Upper lobe of right lung (tissue), 1 donor: ENCODE measurements at places on chromosomes 16 and 17. TPM values are rescaled to one million over a fixed set of nuclear protein-coding genes. Genes with fewer than 3 reads are reported as not detected.

The GPR179 gene
- 0.35 TPM for total RNA-seq

The TP53TG3B gene
- not detected for total RNA-seq

DNA sequence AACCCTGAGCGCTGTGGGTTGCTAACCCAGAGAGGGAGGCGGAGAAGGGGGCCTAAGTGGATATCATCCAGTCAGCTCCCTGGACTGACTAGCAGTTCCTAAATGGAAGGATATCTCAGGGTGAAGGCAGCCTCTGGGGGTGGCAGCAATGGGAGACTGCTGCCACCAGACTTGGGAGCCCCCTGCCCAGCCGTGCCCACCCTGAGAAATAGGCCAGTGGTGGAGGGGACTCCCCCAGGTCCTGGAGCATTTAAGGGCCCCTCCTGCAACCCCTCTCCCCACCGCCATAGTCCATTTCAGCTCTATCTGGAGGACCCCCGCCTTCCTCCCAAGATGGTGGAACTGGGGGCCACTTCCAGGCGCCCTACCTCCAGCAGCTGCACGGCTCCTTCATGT lies 8.4 kb downstream of the TSPOAP1 start:
- peak; percentile 26 for DNase-seq

- no peak for DNase-seq
Measured at GRCh38 chr16:86240716-86241363, 269.5 kb upstream of the FOXF1 start.

DNA sequence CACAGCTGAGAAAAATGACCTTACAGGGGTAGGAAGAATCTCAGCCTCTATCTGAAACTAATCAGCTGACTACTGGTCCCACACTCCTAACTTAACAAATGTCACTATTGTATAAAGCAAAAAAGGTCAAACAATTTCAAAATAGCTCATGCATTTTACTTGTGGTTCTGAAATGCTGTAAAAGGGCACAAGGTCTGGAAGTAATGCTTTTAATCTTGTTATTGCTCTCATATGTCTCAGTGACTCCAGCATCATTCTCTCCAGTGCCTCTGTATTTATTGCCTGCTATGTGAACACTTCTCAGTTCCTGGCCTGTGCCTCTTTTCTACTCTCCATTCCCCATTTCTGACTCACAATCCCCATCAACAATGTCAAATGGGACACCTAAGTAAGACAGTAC lies 937.7 kb downstream of the CDH11 start:
- DNase-seq, result no peak

DNA sequence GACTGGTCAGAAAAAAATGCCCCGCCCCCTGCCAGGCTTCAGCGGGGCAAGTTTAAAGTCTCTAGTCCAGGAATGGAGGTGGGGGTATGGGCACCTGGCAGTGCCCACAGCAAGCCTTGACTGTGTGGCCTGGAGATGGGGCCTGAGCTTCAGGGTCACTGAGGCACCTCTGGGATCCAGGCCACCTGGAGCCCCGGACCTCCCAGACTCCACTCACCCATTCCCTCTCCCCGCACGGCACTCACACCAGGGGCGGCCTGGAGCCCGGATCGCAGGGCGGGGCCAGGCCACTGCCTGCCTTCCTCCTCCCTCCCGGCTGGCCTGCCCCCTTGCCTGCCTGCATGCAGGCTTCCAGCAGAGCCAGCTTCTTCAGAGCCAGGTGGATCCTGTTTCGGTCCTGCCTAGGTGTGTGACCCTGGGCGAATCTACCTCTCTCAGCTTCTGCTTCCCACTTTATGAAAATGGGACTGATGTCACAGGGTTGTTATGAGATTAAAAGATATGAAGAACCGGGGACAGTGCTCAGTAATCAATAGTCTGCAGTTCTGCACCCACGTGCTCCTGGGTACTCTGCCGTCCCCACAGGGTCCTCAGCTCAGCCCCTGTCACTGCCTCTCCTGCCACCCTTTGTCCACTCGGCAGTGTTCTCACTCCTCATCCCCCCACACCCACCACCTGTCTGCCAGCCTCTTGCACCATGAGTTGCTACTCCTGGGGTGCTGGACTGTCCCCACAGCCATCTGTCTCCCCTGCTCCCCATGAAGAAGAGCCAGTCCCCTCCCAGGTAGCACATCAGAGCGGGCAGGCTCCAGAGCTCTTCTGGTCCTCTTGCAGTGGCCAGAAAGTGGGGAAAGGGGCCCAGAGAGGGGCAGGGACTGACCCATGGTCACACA lies 1.2 kb upstream of the TCAP start:
- DNase-seq, result no peak

DNA sequence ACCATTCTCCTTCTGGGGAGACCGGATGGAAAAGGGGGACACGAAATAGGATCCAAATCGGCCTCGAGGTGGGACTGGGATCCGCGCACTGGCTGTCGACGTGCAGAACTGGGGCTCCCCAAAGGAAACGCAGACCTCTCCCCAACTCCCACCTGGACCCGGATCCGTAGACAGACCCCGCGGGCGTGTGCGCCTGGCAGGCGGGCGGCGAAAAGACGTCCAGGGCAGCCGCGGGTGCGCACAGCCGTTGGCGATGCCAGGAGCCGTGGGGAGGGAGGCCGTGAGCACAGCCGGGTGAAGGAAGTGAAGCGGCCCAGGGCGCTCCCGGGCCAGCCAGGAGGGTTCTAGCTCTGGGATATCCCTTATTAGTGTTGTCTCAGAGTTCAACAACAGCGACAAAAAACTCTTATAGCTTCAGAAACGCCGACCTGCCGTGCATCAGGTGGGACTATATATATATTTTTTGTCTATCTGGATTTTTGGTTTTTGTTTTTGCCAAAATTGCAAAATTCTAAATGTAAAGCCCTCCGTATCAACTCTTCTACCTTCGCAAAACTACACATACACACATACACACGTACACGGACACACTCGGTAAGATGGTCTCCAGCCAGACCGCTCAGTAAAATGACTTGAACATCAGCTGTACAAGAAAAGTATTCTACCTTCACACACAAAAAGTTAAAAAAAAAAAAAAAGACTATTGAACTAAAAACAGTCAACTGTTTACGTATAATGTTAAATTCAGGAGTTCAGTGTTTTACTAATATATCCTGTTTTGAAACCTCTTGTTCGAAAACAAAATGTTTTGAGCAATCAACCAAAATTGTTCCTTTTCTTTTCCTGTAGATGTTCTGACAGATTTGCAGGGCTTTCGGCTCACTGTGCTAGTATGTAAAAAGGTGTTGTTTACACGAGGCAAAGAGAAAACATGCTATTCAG lies 5.2 kb upstream of the AATF start:
- DNase-seq, result no peak

- peak; percentile 74 for DNase-seq
Measured at GRCh38 chr16:4290236-4290830, 17.5 kb upstream of the TFAP4 start.

DNA sequence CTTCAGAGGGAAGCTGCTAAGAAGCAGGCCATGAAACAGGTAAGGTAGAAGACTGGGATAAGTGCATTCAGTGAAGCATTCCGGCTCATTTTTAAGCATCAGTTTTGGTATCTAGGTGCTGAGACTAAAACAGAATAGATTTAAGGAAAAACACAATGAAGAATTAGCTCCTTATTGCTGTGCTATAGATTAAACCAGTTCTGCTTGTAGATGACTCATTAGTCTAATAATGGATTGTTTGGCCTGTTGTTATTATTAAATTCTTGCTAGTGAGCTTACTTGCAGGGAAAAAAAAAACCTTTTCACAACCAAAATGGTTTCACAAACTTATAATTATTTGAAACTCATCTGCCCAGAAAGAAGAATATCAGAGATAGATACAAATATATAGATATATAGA lies 55.9 kb downstream of the NSRP1 start:
- no peak for DNase-seq

- no peak for DNase-seq
Measured at GRCh38 chr16:68825427-68825826, 17.9 kb upstream of the TANGO6 start.

DNA sequence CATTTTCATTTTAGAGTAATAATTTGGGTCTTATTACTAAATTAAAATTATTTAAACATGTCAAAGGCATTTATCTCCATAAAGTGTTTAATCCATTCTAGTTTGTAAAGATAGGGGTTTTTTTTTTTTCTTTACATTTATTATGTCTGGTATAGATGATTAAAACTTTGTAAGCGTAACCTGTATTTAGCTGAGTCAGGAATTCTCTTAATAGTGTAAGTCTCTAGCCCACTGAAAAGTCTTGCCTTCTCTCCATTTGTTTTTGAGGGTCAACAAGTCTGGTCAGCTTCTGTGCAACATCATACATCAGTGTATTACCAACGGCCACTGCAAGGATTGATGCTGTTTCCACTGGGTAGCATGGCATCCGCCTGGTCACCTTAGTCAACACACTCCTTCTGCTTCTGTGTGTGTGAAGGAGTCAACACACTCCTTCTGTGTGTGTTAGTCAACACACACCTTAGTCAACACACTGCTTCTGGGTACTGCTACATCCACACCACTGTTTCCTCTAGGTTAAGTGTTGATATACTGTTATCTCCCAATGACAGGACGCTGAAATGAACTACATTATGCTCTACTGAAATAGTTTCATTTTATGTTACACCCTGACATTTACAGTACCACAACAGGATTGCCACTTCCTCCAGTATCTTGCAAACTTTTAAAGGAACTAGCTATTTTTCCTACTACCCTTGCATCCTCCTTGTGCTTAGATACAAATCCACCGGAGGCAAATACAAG lies 37.3 kb upstream of the VWA3A start:
- no peak for DNase-seq

DNA sequence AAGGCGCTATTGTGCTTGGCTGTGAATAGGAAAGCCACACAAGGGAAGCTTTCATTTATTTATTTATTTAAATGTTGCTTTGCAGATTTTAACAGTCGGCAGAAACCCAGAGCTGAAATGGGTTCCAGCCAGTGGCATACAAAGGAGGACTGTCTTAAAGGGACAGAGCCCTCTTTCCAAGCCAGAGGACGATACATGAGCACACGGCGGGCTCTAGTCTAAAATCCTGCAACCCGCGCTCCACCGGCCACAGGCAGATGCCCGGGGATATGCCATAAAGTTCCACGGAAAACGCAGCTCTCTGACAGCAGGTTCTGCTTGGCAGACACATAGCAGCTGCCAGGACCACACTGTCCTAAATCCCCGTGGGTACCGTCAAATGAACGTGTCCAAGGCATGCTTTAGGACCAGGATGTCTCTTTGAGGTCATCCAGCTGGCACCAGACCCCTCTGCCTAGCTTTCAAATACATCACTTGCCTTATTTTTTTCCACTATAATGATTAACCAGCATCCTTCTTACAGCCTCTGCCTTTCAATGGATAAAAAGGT lies 64.6 kb downstream of the CYTH1 start:
- no peak for DNase-seq

DNA sequence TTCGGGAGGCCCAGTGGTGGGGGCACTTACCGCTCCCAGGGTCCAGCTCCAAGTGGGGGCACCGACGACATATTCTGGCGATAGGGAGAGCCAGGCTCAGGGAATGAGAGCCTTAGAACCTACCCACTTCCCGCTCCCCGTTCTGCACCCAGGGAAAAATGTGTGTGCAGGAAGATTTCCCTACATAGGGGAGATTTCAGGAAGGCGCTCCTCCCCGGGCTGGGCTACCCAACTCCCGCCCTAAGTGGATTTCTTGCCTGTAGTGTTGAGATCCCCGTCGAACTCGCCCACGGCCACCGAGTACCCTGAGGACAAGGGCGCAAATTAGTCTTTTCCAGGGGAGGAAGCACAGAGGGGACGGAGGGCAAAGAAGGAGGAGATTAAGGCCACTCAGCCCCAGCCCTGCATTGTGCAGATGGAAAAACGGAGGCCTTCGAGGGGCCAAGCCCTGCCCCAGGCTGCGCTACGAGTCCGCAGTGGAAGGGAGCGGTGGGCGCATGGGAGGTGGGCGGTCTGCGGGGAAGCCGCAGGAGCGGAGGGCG lies 5.1 kb downstream of the ITGA2B start:
- no peak for DNase-seq

DNA sequence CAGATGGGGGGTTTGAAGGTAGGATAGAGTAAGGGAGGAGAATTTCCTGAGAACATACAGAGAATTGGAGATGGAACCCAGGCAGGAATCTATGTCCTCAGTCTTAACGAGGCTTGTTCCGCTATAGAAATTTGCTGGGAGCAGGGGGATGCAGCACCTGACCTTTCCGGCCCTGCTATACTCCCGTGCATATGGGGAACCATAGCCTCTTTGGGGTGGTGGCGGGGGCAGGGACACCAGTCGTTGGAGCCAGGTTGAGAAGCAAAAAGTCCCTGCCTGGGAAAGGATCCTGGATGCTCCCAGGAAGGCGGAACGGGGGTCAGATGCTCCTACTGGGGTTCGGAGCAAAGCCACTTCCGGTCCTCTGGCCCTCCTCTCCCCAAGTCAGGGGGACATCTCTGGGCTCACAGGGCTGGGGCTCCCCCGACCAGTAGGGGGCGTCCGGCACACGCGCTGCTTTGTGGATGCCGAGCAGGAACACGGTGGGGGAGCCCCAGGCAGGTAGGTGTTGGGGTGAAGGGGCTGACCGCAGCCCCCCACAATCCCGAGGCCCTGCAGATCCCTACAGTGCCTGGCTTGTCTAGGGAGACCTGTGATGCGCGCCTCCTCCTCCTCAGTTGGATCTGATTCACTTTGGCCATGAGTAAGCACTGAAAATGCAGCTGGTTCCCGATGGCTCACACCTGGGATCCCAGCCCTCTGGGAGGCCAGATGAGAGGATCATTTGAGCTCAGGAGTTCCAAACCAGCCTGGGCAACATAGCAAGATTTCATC lies 15.5 kb upstream of the TFAP4 start:
- peak; percentile 90 for DNase-seq
